ENCODE measurements at places on chromosomes 2 and 18. TPM values are rescaled to one million over a fixed set of nuclear protein-coding genes. Genes with fewer than 3 reads are reported as not detected.

Gene SERPINB4
- total RNA-seq = not detected

Gene CFAP65
- not detected for total RNA-seq

Gene GALNT3
- total RNA-seq = 2.8 TPM

Gene SALL3
- not detected for total RNA-seq

Gene ANKRD30B
- not detected for total RNA-seq

Gene RAB3GAP1
- total RNA-seq = 24.7 TPM

DNA sequence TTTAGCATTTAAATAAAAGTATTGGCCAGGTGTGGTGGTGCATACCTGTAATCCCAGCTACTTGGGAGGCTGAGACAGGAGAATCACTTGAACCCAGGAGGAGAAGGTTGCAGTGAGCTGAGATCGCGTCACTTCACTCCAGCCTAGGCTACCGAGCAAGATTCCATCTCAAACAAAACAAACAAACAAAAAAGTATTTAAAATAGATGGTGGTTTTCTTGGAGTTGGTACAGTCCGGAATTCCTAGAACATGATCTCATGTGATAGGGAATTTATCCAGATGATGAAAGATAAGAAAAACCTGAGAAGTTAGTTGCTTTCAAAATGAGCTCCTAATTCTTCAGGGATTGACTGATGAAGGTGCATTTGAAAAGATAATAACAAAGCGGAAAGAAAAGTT lies 62.0 kb downstream of the BIRC6 start:
- no peak for DNase-seq

GRCh38 chr2:72994991-72995380 lies 76.5 kb downstream of the SFXN5 start:
- no peak for DNase-seq

DNA sequence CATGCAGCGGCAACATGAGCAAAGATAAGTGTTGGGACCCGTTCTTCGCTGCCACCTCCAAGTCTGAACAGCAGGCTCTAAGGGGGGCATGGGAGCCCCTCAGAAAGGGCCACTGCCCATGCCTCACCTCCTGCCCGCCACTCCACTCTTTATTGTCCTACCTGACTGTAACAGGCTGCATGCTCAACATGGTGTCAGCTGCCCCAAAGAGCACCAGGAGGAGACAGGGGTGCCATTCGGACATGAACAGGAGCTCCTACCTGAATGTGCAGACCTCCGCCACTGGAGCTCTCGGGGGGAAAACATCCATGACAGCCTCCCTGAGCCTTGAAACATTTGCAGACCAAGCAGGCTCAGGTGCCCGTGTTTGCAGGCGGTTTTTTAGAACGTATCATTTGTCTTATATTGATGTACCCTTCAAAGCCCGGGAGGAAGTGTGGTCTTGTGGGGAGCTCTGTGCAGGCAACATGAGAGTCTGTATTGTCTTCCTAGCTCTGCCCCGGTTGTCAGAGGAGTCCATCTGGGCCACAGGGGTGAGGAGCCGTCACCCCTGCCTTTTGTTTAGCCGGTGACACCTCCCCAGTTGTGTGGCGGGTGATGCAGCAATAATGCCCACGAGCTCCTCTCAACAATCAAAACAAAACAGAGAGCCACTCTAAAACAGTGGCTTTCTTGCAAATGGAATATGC lies 35.1 kb upstream of the CD8A start:
- DNase-seq = peak; percentile 90

DNA sequence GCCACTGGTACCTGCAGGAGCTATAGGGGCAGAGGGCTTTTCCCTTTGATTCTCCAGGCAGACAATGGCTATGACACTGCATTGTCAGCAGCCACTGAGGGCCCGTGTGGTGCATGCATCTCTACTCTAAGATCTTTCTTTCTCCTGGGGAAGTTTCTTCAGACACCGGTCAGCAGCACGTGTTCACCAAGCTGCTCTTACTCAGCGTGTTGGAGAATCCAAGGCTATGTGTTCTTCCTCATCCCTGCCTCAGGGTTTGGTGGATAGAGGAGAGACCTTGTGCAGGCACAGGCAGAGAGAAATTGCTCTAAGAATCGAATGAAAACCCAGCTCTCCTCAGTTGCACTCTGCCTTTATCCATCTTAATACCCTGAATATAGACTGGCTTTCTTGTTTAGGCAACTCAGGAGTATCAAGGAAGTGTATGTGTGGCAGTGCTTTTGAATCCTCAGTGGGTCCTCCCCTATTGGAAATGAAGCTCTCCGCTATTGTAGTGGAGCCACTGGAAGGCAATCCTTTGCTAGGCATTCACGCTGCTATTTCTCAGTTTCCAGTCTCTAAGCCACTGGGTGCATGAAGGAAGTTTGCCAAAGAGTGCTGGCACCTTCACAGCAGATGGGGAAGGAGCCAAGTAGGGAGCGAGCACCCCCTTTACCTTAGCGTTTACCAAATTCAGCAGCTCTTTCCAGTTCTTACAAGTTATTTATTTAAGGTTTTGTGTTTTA lies 86.9 kb upstream of the EML6 start:
- no peak for DNase-seq

DNA sequence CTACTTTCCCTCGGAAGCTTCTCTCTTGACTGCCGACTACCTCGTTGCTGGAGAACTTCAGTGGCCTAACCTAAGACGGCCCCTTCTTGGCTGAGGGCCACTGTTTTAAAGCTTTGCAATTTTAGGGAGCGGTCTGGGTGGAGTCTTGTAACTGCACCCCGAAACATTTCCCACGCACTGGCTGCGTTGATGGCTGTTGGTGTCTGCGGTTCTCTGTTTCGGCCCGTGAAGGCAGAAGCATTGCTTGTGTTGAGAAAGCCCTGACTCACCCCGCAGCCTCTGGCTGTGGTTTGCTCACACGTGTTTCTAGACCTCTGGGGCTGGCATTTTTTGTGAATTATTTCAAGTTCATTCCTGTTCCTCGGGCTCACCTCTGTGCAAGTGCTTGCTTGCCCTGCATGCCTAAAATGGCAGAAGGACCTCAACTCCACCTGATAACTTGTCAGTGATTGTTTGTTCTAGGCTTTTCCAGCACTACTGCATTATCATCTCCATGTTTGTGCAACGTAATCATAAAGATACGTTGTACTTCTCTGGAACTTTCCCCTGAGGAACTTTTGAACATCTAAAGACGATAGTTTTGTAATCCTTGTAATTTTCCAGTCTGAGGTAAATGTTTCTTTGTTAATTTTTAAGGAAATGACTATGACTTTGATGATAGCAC lies 94.2 kb upstream of the DLX2 start:
- DNase-seq = peak; percentile 54

GRCh38 chr2:166246901-166247300 lies 119.1 kb upstream of the SCN1A start:
- no peak for DNase-seq

GRCh38 chr2:107325981-107326786 lies 440.2 kb upstream of the ST6GAL2 start:
- DNase-seq = no peak

- DNase-seq = no peak
Measured at GRCh38 chr2:84797271-84797670, 83.6 kb downstream of the TRABD2A start.

DNA sequence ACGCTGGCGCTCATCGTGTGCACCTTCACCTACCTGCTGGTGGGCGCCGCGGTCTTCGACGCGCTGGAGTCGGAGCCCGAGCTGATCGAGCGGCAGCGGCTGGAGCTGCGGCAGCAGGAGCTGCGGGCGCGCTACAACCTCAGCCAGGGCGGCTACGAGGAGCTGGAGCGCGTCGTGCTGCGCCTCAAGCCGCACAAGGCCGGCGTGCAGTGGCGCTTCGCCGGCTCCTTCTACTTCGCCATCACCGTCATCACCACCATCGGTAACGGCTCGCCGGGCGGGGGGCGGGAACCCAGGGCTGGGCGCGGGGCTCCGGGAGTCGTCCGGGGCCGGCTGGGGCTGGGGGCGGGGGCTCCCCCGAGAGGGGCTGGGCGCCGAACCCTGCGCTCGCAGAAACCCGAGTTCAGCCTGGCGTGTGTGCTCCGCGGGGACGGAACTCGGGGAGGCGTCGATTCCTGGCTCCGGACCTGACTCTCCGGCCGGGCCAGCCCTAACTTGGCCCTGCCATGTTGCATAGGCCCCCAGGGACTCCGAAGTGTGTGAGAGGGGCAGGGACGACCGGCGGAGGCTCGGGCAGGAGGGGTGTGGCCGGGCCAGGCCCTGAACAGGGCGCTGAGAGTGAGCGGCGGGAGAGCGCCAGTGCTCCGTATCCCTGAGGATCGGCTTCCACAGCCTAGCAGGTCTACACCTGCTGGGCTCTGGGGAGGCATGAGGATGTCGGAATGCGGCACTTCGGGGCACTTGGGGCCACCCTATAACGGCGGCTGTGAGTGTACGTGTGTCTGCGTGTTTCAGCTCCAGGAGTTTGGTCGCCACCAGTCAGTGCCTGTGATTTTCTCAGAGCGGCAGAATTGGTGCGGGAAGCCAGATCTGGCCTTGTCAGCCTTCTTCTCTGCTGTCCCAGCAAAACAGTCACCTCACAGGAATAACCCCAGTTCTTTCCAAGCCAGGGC lies 651 bp downstream of the KCNK3 start:
- DNase-seq = peak; percentile 8

- DNase-seq = no peak
Measured at GRCh38 chr18:75785206-75785605, 357.7 kb upstream of the SMIM21 start.

- DNase-seq = no peak
Measured at GRCh38 chr2:194696690-194697089, 960.3 kb upstream of the SLC39A10 start.

DNA sequence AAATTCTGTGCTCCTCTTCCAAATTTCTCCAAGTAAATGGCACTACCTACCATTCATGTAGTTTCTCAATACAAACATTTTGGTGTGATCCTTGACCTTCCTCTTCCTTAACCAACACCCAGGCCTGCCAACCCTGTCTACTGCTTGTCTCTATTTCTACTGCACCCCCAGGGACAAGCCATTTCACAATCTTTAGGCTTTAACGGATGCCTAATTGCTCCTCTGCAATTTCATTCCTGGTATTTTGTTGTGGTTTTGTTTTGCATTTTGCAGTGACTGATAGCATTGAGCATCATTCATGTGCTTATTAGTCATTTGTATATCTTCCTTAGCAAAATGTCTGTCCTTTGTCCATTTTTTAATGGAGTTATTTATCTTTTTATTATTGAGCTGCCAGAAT lies 10.0 kb downstream of the FAP start:
- DNase-seq = no peak

DNA sequence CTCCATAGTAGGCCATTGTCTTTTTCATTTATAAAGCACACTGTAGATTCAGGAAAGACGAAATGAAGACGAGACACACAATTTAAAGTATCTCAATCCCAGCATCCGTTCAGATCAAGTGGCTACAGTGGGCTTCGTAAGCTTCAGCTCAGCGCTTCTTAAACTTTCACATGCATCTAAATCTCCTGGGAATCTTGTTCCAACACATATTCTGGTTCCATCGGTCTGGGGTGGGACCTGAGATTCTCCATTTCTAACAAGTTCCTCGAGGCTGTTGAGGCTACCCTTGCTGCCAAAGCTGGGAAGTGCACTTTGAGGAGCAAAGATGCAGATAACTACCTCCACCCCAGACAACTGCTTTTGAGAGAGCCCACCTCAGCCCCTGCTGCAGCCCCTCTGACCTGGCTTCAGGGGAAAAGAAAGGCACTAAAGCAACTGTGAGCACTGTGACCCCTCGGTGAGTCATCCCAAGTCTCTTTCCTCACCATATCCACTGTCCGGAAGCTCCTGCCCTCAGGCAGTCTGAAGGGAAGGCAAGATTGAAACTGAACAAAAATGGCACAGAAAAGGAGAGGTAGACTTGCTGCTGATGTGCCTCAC lies 201.1 kb upstream of the FBXO11 start:
- no peak for DNase-seq

- DNase-seq = no peak
Measured at GRCh38 chr2:165647409-165647808, 146.6 kb downstream of the GALNT3 start.

- no peak for DNase-seq
Measured at GRCh38 chr18:70494524-70494923, 205.7 kb downstream of the SOCS6 start.

DNA sequence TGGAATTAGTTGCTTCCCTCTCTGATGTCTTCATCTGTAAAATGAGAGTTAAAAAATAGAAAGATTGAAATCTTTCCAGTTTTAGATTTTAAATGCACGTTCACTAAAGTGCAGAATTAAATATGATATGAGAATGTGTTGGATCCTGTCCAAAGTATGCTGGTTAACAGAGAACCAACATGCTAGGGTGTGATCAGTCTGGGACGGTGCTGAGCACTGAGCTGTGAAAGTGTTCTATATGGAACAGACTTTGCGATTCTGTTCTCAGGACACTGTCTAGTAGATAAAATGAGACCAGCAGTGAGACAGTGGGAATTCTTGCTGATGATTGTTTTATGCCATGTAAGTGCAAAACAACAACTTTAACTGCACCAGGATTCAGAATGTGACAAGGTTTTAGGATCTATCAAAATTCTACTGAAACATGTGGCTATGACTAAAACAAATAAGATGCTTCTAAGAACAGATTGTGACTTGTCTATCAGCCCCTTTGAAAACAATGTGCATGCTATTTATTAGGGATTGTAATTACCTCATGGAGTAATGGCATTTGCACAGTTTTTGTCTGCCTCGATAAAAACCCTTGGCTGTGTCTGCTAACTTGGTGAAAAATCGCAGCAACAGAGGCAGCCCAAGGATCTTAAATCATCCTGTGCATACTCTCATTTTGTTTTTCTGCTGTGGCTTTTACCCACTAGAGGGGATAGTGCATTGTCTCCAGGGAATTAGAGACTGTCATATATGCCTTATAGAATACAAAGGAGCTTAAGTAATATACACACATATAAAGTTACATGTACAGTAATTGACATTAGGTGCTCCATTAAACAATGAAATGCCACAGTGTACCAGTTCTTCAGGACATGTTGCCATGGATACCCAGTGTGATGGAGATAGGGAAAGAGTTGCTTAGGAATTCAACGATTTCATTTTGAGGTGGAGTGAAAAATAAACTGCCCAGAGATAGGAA lies 55.1 kb downstream of the MAP3K20 start:
- no peak for DNase-seq

DNA sequence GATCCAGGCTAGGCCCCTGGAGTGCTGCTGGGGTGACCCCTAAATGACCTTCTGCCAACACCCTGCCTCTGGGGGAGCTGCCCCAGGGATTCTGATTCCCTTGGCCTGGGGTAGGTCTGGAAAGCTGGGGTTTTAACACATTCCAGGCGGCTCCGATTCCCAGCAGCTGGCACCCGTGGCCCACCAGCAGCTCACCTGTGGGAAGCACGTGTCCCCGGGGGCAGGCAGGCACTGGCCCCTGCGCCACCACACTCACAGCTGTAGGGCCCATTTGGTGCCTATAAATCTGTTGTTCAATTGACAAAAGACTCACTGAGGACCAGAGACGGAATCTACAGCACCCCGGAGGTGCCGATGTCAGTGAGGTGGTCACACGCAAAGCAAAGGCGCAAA lies 4.1 kb upstream of the KLHL30 start:
- no peak for DNase-seq

DNA sequence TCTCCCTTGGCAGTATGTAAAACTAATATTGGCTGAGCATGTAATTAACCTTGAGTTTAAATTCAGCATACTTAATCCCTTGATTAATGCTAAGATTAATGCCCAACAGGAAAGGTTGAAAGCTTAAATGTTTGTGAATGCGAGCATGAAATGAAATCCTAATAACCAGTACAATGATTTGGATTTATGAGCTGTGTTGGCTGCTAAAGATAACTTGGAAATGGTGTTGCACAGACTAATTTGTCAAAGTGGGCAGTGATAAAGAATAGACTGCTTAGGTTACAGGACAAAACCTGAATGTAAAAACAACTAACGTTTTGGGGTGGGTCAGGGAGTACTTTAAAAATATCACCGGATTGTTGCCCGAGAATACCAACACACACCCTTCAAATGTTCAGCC lies 70.6 kb downstream of the MGAT5 start:
- no peak for DNase-seq

GRCh38 chr2:56009758-56010458 lies 86.3 kb upstream of the EFEMP1 start:
- DNase-seq = no peak

Measured in activated CD8-positive, alpha-beta T cell treated with anti-CD3 and anti-CD28 coated beads for 36 hours (primary cell).